GM04503 (cell line): ENCODE measurements at places on chromosomes 2 and 18.

DNA sequence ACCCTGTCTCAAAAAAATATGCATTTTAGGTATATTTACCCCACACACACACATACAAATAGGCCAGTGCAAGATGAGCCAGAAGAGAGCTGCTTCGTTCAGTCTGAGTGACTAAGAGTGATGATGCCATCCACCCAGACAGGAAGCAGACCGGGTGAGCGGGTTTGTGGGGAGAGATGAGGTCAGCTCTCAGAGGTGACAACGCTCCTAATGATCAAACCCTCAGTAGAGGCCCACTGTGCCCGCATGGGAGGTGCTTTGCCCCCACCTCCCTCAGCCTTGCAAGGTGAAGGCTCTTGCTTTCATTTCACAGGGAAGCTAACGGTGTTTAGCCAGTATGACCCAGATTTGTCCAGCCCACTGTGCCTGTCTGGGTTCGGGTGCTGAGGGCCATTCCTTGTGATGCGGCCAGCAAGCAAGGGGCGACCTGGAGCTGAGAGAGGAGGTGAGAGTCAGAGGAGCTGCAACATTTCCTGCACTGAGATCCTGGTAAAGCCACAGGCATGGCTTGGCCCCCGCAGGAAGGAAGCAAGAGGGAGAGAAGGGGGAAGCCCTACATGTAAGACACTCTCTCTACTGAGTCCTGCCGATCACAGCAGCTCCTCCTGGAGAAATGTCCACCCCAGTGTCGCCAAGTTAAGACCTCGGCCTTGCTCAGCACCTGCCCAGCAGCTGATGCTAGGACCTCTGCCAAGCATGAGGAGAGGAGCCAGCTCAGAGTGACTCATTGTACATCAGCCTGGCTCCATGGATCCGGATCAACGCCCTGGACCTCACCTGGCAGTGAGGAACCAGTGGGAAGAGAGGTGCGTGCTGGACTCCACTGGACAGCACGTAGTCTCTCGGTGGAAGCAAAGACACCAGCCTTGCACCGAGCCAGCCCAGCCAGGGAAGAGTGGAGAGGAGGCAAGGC, 37.0 kb downstream of the NIFK start:
- peak; percentile 37 for DNase-seq

- DNase-seq, result no peak
Measured at GRCh38 chr2:240203788-240204270, 63.4 kb upstream of the OTOS start.

- no peak for DNase-seq
Measured at GRCh38 chr18:7524786-7525185, 42.3 kb upstream of the PTPRM start.

GRCh38 chr2:99279969-99280695, 20.9 kb downstream of the LYG1 start:
- no peak for DNase-seq

DNA sequence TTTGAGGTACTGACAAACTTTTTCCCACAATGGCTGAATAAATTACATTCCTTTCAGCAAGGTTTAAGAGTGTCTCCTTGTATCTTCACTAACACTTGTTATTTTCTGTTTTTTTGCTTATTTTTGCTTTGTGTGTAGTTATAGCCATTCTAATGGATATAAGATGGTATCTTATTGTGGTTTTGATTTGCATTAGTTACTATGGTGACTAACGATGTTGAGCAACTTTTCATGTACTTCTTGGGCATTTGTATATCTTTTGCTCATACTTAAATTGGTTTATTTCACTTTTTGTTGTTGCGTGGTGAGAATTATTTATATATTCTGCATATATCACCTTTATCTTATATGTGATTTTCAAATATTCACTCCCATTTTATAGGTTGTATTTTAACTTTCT, 79.9 kb upstream of the FSIP2 start:
- DNase-seq, result no peak

DNA sequence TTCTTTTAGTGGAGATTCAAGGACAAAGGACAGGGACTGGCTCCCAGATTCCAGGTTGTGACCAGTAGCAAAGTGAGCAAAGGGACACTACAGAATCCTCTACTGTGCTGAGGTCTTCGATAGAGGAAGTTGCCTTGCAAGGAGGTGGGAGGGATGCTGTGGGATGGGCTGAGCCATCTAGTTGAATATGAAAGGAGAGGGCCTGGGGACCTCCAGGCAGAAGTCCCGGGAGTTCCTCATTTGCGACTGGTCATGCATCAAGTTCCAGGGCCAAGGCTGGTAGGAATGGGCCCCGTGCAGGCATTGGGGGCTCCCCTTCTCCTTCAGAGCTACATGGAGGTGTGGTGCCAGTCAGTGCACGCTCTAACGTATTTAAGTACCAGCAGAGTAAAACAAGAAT, 12.6 kb upstream of the PROM2 start:
- no peak for DNase-seq

- DNase-seq, result no peak
Measured at GRCh38 chr2:200193791-200194190, 112.7 kb upstream of the SPATS2L start.

DNA sequence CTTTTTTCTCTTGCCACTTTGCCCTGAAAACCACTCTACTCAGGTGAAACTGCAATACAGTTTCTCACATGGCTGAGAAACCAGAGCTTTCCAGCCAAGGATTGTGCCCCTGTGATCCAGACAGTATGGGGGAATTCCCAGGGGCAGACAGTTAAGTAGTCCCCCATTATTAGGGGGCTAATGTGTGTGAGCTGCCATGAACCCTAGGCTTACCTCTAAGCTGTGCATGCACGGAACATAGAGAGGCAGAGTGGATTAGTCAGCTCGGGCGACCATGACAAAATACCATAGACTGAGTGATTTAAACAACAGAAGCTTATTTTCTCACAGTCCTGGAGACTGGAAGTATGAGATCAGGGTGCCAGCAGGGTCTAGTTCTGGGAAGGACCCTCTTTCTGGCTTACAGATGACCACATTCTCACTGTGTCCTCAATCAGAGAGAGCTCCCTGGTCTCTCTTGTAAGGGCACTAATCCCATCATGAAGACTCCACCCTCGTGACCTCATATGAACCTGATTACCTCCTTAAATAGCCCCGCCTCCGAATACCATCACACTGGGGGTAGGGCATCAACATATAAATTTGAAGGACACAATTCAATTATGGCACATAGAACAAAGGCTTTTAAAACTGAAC, 215.1 kb downstream of the EIPR1 start:
- DNase-seq, result no peak

- DNase-seq, result no peak
Measured at GRCh38 chr2:70698847-70699246, 69.2 kb downstream of the ADD2 start.

DNA sequence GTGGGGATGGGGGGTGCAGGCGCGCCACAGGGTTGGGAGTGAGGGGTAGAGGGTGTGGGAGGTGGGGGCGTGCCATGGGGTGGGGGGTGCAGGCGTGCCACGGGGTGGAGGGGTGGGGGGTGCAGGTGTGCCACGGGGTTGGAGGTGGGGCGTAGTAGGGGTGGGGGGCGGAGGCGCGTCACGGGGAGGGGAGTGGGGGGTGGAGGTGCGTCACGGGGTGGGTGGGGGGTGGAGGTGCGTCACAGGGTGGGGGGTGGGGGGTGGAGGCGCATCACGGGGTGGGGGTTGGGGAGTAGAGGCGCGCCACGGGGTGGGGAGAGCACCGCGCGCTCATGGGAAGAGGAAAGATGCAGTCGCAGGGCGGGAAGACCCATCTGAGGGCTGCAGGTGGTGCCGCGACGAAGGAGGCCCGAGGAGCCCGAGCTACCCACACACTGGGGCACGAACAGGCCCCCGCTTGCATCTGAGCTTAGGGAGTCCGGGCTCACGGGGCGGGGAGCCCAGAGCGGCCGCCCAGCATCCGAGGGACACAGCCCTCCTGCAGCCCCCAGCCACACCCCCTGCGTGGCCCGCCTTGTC, 37.5 kb downstream of the SNED1 start:
- no peak for DNase-seq
